ENCODE measurements at places on chromosomes 7 and 10.

GRCh38 chr7:139702811-139703486 lies 74.8 kb downstream of the HIPK2 start:
- no peak for DNase-seq

DNA sequence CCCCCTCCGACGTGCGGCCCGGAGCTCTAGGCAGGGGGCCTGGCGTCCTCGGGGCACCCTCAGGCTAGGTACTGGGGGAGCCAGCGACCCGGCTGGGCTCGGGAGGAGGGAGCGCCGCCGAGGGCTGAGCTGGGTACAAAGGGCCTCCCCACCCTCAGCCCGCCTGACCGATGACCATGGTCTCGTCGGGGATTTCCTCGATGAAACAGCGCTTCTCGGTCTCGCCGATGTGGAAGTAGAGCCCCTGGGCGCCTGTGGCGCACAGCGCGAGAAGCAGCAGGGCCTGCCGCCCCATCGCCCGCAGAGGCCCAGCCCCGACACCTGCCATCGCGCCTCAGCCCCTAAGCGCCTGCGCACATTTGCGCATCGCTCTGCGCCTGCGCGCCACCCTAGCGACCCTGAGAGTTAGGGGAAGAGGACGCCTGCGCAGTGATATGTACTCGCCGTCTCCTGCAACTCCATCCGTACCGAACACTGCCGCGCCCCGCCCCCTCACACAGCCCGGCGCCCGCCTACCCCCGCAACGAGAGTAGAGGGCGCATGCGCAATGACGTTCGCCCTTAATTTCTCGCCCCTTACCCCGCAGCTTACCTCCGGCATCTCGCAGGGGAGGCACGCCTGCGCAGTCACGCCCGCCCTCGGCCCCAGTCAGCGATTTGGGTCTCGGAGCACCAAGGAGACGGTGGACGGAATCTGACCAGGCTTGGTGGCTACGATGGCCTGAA lies at the start of gene TMED4:
Gene TMED4 (minus strand): TSS at position 353 of the 725 bp plus-strand sequence. CDS start 25 bp downstream, at position 328.
- DNase-seq: peak; percentile 100

DNA sequence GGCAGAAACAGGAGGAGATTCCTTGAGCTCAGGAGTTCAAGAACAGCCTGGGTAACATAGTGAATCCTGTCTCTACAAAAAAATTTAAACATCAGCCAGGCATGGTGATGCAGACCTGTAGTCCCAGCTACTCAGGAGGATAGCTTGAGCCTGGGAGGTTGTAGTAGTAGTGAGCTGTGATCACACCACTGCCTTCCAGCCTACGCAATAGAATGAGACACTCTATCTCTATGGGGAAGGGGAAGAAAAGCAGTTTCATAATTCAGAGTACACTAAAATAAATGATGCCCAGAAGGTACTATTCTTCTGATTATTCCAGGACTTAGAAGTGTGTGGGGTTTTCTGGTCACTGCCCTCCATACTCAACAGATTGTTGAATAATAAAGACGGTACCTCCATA lies 177.3 kb downstream of the KMT2E start:
- DNase-seq: no peak

- no peak for DNase-seq
These were observed 87.9 kb downstream of the KIF20B start for GRCh38 chr10:89789188-89789877.

- no peak for DNase-seq
These were observed 11.9 kb upstream of the SFR1 start for GRCh38 chr10:104109908-104110662.

DNA sequence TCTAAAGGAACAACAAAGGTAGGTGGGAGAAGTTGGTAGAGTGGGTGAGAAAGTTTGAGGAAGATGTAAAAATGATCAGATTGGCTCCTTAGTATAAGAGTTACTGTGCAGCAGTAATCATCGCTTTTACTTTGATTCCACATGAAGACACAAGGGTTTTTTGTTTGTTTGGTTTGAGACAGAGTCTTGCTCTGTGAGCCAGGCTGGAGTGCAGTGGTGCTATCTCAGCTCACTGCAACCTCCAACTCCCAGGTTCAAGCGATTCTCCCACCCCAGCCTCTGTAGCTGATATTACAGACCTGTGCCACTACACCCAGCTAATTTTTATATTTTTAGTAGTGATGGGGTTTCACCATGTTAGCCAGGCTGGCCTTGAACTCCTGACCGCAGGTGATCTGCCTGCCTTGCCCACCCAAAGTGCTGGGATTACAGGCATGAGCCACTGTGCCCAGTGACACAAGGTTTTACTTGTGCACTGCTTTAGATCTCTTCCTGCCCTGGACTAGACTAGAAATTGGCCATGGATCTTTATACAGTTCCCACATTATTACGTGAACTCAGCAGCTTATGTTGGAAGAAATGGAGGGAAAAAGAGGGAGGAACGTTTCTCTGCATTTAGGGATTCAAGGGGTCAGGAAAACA lies 10.7 kb downstream of the LUC7L2 start:
- DNase-seq: no peak

- no peak for DNase-seq
These were observed 20.6 kb upstream of the USP6NL start for GRCh38 chr10:11631890-11632587.

- no peak for DNase-seq
These were observed 822 bp downstream of the SHOC2 start for GRCh38 chr10:110919971-110920881.

DNA sequence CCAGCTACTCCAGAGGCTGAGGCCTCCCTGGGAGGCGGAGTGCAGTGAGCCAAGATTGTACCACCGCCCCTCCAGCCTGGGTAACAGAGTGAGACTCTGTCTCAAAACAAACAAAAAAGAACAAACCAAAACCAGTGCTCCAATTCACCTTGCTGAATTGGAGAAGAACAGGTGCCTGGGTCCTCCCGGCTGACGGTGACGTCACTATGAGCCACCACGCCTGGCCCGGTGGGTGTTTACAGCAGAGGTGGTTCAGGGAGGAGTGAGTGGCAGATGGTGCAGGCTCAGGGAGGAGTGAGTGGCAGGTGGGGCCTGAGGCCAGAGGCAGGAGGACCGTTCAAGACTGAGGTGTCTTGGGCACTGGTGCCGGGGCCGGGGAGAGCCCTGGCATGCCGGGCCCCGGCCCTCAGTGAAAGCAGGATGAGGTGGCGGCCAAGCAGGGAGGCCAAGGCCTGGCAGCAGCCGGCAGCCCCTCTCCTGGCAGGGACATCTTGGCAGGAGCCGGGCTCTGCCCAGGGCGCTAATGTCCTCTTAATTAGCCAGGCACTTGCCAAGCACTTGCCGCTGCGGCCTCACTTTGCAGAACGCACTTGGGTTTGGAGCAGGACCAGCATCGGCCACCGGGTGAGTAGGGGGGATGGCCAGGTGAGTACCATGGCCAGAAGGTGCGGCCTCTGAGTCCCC lies 162.8 kb upstream of the TNRC18 start:
- no peak for DNase-seq

DNA sequence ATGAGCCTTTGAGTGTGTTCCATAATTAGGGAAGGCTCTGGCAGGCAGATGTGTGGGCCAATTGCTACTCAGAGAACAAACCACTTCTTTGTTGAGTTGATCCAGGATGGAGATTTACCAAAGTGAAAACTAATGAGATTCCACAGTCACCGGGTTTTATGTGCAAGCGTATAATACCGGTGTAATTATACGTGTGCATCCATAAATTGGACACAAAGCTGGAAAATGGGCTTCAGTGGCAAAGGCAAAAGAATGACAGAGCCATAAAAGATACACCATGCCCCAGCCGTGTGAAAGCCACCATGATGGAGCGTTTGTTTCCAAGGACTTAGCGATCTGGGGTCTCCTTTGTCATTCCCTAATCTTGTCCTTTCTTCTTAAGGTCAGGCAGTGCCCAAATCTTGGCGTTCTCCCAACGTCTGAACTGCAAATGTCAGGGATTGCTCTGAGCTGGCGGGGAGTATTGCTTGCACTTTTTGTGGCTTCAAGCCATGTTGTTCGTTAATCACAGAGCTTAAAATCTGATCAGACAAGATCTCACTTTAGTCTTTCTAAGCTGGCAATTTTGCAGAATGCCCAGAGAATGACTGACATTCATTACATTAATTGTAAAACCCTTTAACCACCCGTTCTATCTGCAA lies 70.1 kb downstream of the NPTX2 start:
- no peak for DNase-seq

- no peak for DNase-seq
These were observed 14.2 kb downstream of the FBH1 start for GRCh38 chr10:5904227-5904626.

DNA sequence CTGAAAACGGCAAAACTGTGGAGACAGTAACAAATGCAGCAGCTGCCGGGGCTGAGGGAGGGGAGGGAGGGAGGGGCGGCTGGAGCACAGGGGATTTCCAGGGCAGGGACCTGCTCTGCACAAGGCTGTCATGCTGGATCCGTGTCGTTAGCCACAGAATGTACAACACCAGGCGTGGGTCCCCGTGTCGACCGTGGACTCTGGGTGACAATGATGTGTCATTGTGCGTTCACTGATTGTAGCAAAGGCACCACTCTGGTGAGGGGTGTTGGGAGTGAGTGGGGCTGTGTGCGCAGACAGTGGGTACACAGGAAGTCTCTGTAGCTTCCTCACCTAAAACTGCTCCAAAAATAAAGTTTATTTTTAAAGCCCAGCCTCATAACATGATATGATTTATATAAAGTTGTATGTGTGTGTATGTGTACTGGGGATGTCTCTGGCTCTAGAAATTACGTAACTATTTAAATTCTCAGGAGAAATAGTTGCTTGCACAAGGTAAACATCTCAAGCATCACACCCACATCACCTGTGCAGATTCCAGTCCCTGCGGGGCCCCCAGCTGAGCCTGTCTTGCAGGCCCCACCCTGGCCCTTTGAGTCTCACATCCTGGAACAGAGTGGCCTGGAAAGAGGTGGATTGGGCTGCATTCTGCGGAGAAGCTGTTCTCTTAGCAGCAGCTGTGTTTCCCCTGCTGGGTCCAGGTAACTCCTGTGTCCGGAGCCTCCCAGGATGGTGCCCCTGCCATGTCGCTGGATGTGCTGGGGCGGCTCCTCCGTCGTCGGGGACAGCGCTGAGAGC lies 135.7 kb downstream of the DYNC2I1 start:
- DNase-seq: no peak

GRCh38 chr10:109887243-109887642 lies 36.1 kb downstream of the XPNPEP1 start:
- DNase-seq: no peak

DNA sequence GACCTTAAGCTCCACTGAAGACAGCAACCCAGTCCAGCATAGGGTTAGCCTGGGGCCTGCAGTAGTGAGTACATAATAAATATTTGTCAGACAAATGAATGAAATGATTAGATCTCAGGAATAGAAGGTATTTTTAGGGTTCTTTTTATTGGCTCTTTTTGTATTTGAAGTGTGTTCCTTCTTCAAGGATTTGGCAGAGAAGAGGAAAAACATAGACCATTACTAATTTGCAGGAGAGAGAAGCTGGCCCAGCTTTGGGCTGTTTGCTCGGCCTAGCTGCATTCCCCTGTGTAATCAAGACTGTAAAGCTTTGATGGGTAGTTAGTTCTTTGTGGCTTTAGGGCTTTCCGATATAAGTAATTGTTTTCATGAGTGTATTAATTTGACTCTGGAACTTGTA lies 64.2 kb downstream of the CNNM2 start:
- DNase-seq: no peak

DNA sequence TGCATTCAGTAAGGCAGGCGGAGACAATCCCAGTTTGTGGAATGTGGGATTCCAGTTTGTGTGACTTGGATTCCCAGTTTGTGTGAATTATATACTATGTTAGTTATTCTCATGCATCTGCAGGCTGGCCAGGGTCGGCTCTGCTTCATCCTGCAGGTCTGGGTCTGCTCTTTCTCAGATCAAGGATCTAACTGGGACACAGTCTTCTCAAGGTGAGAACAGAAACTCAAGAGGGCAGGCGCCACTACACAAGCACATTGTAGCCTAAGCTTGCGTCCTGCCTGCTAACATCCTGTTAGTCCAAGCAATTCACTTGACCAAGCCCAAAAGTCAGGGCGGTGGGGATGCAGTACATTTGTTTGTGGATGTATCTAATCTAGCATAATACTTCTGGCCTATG lies 131.1 kb downstream of the SNX10 start:
- DNase-seq: no peak

Data from stimulated activated CD4-positive, alpha-beta T cell treated with anti-CD3 and anti-CD28 coated beads, Interleukin-4, amount 100 ng/mL, for 1 hour (primary cell).